HuH-7 (cell line): ENCODE measurements at places on chromosomes 1 and 21.

- DNase-seq, result no peak
These were observed 199.6 kb downstream of the LTN1 start for GRCh38 chr21:28793043-28793442.

DNA sequence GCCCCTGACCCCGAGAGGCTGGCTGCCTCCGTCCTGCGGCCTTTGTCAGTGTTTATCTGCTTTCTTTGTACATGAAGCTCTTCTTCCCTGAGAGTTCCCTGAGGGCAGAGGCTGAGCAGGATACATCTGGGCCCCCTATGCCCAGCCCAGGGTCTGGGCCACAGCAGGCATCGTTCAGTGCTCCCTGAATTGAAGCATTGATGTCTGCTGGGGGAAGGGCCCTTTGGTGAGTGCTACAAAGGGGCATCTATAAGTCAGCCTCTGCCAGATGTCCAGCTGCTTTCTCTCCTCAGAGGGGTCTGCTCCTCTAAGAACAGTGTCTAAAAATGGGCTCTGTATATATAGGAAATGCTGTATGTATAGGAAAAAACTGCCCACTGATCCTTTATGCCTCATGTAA is 2.1 kb downstream of the HEYL start:
- DNase-seq, result no peak

DNA sequence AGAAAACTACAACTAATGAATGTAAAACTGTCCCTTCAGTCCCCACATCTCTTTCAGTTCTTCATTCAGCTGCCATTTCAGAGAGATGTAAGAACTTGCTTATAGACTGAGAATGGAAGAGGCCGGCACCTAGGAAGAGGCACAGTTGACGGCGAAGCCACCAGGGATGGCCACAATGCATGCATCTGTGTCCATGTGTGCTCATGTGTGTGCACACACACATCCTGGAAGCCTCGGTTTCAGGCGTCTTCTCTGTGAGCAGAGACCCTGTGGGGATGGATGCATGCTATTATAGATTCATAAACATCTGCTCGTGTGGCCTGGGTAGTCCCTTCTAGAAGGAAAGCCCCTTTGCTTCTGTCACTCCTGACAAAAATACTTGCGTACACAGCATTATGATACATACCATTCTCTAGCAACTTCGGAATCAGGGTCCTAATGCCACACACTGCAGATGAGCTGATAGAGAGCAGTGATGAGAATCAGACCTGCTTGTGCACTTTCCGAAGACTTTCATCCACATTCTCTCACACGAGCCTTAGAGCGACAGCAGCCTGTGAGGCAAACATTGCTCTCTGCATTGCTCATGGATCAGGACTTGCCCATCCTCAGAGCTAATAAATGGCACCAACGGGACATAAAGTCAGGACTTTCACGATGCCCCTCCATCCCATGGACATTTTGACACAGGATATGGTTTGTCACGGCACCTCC is 12.4 kb upstream of the GPR61 start:
- DNase-seq, result no peak

GRCh38 chr1:36721261-36721660 is 238.5 kb upstream of the CSF3R start:
- DNase-seq, result no peak

- no peak for DNase-seq
These were observed 646 bp downstream of the MAPKAPK2 start for GRCh38 chr1:206685334-206685768.

- DNase-seq, result no peak
These were observed 15.5 kb upstream of the PADI2 start for GRCh38 chr1:17134724-17135123.

GRCh38 chr1:21261551-21262292 is 28.5 kb downstream of the ECE1 start:
- DNase-seq, result no peak

DNA sequence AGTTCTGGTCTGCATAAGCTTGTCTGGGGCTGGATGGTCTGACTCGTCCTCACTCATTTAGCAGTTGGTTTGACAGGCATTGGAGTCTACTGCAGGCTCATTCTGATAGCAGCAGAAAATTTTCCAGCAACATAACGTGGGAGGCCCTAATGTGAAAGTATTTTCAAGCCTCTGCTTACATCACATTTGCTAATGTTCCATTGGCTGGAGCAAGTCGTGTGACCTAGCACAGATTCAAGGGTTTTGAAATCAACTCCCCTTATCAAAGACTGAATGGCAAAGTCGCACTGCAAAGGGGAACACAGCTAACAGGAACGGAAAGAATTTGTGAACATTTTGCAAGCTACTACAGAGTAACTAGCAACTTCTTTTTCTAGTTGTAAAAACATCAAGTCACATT is 2.3 kb upstream of the USH2A start:
- peak; percentile 38 for DNase-seq

DNA sequence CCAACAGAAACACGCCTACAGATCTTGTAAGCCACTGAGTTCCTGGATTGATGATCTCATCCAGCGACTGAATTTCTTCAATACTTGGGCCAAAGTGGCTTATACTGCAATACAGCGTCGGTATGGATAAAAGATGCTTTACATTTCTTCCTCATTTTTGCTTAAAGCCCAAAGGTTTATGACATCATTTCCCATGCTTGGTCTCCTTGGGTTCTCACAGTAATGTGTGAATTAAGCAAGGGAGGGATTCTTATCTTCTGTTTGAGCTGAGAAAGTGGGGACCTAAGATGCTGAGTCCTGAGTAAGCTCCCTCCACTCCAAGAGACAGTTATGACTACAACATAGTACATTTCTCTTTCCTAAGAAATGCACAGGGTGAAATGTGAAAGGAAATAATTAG is 39.5 kb downstream of the LBR start:
- no peak for DNase-seq

GRCh38 chr1:54342288-54342687 is 63.9 kb downstream of the SSBP3 start:
- no peak for DNase-seq

DNA sequence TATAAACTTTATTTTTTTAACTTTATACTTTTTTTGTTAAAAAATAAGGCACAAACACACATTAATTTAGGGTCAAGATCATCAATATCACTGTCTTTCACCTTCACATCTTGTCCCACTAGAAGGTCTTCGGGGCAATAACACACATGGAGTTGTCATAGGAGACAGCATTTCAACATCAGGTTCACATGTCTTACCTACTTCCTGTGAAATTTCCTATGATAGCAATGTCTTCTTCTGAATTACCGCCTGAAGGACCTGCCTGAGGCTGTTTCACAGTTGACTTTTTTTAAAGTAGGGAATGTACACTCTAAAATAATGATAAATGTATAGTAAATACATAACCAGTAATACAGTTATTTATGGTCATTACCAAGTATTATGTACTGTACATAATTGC is 559.4 kb downstream of the PLPP3 start:
- no peak for DNase-seq

DNA sequence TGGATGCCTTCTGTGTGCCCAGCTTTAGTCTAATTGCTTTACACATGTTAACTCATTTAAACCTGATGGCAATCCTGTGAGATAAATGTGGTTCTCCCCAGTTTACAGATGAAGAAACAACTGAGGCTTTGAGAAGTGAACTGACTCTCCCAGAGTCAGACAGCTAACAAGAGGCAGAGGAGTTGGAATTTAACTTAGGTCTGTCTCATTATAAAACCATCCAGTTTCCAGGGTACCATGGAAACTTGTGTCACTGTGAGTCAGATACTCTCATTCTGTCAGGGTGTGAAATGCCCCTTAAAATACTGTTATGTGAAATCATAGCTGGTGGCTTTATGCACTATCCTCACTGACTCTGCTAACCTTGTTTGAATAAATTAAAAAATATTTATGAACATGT is 206.6 kb downstream of the PBX1 start:
- no peak for DNase-seq

DNA sequence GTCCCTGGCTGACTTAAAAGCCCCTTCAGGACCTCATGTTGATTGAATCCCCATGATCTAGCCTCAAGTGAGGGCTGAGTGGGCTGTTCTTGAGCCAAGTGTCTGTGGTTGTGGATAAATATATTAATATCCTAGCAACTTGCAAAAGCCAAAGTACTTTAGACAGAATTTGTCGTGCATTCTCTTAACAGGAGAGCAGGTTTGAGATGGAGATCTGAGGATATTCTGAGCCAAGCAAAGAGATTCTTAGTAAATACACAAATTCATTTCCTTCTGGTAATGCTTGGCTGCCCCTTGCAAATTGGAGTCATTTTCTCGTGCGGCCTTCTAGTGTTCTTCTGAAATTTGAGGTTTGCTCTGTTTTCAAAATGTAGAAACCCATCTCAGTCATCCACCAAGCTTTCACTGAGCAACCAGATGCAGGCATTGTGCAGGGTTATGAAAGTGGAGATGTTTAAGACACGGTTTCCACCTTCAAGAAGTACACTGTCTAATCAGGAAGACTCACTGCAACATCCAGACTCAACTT is 242.1 kb upstream of the JUN start:
- no peak for DNase-seq

DNA sequence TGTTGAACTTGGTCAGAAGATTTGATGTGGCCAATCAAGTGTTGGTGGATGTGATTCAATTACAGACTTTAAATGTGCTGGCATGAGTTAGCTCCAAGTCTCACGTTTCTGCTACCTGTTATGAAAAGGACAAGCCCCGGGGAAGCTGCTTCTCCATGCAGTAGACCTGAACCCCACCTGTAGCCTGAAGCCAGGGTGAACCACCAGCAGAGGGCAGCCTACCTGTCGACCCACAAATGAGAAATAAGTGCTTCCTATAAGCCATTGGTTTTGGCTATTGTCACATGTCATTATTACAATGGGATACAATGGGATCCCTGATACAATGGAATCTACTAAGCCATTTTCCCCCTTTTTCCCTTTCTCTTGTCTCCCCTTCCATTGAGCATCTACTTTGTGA is 230.2 kb downstream of the PRDM2 start:
- DNase-seq, result peak; percentile 26

GRCh38 chr1:207020065-207020708 is 12.4 kb downstream of the C1orf116 start:
- DNase-seq, result no peak

GRCh38 chr1:41537251-41537650 is 52.8 kb upstream of the EDN2 start:
- no peak for DNase-seq

GRCh38 chr21:45280969-45281368 is 6.7 kb downstream of the POFUT2 start:
- no peak for DNase-seq

DNA sequence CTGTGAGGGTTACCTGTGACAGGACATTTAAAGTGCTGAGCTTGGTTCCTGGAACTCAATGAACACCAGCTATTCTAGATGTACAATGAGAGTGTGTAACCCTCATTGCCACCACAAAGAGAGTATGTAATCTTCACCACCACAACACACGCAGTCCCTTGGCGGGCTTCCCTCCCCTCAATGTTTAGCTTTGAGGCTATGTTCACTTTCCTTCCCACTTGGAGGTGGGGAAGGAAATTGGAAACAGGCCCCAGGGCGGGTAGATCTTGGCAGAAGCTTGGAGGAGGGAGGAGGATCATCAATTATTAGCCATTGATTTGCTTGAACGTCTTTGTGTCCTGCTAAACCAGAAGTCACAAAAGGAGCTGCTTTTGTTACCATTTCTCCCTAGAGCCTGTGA is 8.3 kb upstream of the COL16A1 start:
- no peak for DNase-seq

DNA sequence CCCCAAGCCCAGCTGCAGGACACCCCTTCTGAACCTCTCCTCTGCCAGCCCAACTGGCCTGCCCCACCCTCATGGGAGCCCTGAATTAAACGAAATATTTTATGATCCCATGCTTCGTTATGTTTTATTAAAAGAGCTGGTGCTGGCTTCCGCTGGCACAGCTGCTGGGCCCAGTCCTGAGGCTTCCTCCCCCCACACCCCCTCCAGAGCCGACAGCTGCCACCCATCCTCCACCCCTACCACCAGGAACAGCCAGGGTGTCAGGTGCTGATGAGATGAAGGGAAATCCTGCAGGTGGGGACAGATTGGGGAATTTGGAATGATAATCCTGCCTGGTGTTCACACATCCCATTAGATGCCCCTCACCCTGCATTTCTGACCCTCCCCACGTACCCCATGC is 19.0 kb downstream of the IGSF21 start:
- no peak for DNase-seq

DNA sequence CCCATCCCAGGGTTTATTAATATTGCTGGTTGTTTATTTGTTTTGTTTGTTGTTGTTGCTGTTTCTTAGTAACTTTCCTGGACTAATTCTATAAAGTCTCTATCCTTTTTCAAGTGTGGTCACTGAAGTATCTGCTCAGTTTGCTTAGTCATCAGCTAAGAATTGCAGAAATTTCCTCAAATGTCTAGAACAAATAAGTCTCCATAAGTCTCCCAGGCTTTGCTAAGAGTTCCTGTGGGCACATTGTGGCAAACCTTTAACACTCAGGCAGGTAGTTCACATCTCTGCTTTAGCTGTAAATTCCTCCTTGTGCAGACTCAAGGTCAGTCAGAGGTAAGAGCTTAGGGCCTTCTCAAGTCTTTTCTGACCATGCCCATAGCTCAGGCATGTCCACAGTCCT is 38.9 kb upstream of the C1orf185 start:
- no peak for DNase-seq

- DNase-seq, result no peak
These were observed 99.2 kb upstream of the MROH9 start for GRCh38 chr1:170836141-170836540.

DNA sequence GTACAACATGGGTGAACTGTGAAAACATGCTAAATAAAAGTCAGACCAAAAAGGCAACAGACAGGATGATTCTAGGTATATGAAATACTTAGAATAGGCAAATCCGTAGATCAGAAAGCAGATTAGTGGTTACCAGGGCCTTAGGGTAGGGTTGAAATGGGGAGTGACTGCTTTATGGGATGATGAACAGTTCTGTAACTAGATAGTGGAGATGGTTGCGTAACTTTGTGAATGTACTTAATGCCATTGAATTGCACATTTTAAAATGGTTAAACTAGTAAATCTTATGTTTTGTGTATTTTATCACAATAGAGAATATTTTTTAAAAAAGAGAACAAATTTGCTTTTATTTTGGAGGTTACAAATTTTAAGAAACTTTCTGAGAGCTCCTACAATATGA is 17.4 kb downstream of the ZNF326 start:
- no peak for DNase-seq

GRCh38 chr1:241934866-241935265 is 22.7 kb upstream of the BECN2 start:
- no peak for DNase-seq

GRCh38 chr1:179175011-179175841 is 54.3 kb downstream of the ABL2 start:
- DNase-seq, result no peak

- peak; percentile 86 for DNase-seq
These were observed 2.7 kb downstream of the GRHL3 start for GRCh38 chr1:24321697-24322469.
